Hepatocyte (in vitro differentiated cells): ENCODE measurements at places on chromosomes 5 and 9. TPM values are rescaled to one million over a fixed set of nuclear protein-coding genes. Genes with fewer than 3 reads are reported as not detected.

BTNL8 gene
- total RNA-seq: 19.1 and 22.0 TPM in 2 replicates

GFI1B gene
- 0.10 TPM in 1 of 2 replicates, not detected in the other for total RNA-seq

TOR2A gene
- total RNA-seq: 16.8 and 17.1 TPM in 2 replicates

PCDHB4 gene
- 1.9 and 2.5 TPM in 2 replicates for total RNA-seq

CCIN gene
- total RNA-seq: not detected in 2 replicates

PCDHGB7 gene
- 6.9 and 8.8 TPM in 2 replicates for total RNA-seq

PCDHGA10 gene
- total RNA-seq: 4.5 and 6.7 TPM in 2 replicates

DNA sequence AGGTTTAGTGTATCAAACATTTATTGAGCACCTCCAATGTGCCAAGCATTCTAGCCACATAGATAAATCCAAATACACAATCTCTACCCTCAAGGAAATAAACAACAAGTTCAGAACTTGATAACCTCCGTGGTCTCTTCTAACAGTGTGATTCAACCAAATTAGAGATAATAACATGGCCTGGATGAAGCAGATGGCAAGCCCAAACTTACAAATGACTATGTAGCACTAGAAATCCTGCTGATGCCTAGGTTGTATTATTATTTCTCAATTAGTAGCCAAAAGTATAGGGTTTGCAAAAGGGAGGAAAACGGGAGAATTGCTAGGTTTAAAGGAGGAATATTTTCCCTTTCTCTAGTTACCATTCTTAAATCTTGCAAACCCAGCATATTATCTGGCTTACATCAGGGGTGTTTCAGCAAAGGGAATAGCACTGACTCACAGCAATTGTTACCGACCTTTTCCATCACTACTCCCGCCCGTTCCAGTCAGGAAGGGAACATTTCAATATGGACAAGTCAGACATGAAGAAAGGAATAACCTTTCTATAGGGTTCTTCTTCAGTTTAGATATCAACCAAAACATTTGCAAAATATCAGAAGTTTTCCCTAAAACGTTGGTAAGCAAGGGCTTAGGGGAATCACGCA, 2.3 kb downstream of the DPYSL3 start:
- DNase-seq: no peak

DNA sequence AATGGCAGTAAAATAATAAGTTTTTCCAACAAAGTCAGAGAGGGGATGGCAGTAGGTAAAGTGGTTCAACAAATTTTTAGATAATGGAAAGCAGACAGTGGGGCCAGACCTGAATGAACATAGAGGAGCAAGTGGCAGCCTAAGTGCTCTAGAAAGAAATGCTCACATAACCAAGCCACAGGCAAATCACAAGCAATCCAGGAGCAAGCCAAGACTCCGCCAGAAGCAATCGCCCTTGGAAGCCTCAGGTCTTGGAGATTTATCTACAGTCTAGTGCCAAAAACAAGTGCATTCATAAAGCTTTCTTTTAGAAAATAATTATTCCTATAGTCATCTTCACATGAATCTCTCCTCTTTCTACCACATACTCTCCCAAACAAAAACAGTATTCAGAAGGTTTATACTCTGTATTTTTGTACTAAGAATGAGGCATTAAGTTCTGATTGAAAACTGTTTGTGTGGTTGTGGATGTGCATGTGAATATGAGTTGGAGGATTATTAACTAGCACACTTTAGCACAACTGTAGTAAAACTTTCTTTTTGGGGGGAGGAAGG, 375.5 kb downstream of the CDH9 start:
- DNase-seq: no peak

DNA sequence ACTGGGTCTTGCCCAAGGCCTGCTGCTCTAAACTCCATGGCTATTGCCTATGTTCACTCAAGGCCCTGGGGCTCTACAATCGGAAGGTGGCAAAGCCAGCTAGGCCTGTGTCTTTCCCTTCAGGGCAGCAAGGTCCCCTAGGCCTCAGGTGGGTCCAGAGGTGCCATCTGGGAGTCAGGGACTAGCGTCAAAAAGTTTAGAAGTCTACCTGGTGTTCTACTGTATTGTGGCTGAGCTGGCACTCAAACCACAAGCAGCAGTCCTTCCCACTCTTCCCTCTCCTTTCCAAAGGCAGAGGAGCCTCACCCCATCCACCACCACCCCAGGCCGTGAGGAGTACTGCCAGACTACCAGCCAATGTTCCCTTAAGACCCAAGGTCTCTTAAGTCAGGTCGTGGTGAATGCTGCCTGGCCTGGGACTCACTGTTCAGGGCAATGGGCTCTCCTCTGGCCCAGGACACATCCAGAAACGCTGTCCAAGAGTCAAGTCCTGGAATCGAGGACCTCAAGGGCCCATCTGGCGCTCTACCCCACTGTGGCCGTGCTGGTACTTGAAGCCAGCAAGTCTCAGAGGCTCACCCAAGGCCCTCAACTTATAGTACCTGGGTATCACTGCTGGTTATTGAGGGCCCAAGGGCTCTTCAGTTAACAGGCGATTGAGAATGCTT, 13.0 kb upstream of the SARDH start:
- DNase-seq: no peak

DNA sequence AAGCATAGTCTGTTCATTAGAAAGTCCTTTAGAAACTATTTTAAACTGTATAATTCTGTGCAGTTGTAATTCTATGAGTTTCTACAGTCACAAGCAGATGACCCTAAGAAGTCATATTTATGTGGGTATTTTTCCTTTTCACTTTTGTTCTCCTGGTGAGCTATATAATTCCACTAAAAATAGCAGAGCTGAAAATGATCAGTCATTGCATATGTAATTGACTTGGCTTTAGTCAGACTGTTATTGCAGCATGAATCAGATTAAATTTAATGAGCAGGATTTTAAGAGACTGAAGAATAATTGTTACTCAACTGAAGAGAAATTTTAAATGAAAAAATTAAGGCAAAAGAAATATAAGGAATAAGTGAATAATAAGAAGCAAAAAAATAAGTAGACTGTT, 108.5 kb downstream of the MTREX start:
- DNase-seq: no peak

DNA sequence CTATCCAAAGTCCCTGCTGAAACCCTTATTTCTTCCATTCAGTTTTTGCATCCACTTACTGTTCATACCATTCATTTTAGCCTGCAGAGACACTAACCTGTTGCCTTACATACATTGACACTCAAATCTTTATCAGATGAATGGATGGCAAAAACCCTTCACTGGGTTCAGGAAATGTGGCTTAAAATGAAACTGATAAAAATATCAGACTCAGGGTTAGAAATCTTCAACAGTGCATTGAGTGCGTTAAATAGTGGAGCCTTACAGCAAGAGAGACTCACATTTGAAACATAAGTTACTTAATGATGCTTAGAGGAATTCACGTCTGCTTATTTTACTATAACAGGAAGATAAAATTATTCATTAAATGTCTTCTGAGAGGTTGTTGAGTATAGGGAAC, 28.0 kb upstream of the BNC2 start:
- DNase-seq: no peak

GRCh38 chr5:3311433-3311832, 284.2 kb upstream of the IRX1 start:
- DNase-seq: no peak

GRCh38 chr9:110847671-110848070, 179.1 kb downstream of the MUSK start:
- no peak for DNase-seq

GRCh38 chr5:155587458-155587857, 573.9 kb downstream of the KIF4B start:
- DNase-seq: no peak

- DNase-seq: no peak
Observed at GRCh38 chr9:137128862-137129455, 10.0 kb upstream of the GRIN1 start.
